ENCODE measurements at places on chromosomes 5 and 9. TPM values are rescaled to one million over a fixed set of nuclear protein-coding genes. Genes with fewer than 3 reads are reported as not detected.

MSX2 gene
- total RNA-seq = 0.66 TPM

SLC25A2 gene
- 0.81 TPM for total RNA-seq

PRR16 gene
- total RNA-seq = 5.8 TPM

IL6ST gene
- total RNA-seq = 206 TPM

GNAQ gene
- 79.2 TPM for total RNA-seq

ATP10B gene
- 0.16 TPM for total RNA-seq

DIAPH1 gene
- total RNA-seq = 20.1 TPM

MLANA gene
- total RNA-seq = not detected

SLC9A3 gene
- total RNA-seq = 2.3 TPM

RAPGEF1 gene
- 58.2 TPM for total RNA-seq

FOXD4L5 gene
- not detected for total RNA-seq

NUTM2F gene
- not detected for total RNA-seq

EQTN gene
- 0.71 TPM for total RNA-seq

TAF11L5 gene
- total RNA-seq = not detected

FSTL4 gene
- not detected for total RNA-seq

All from sigmoid colon (tissue), 7 donors.